ENCODE measurements at places on chromosomes 4 and X. TPM values are rescaled to one million over a fixed set of nuclear protein-coding genes. Genes with fewer than 3 reads are reported as not detected.

DNA sequence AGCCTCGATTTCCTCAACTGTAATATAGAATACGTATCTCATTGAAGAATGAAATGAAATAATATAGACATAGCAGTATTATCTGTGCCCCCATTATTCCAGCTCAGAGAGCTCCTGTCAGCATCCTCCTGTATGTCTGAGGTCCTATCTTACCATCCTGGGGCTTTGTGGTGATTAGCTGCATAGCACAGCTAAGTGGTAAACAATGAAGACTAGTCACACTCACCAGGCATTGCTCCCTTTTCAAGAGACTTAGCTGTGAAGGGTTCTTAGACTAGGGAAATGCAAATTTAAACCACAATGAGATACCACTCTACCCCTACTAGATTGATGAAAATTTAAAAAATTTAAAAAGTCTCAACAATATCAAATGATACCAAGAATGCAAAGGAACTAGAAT is 172.9 kb downstream of the SLC39A8 start:
- no peak for DNase-seq
- H3K4me3 ChIP-seq, result no peak overlapping the region
- H3K27ac ChIP-seq, result no peak overlapping the region
- no peaks in the 10 kb centered on the region for H3K4me1 ChIP-seq
- H3K36me3 ChIP-seq, result no peaks in the 10 kb centered on the region

DNA sequence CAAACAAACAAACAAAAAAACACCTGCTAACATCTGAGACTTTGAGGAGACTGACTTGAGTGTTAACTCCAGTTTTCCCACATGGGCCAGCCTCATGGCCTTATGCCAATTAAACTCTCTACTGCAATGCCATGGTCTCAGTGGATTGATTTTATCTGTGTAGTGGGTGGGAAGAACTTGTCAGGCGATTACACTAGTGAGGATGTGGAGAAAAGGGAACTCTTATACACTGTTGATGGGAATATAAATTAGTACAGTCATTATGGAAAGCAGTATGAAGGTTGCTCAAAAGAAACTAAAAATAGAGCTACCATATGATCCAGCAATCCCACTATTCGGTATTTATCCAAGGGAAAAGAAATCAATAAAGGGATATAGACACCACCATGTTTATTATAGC is 12.8 kb upstream of the XIAP start:
- H3K36me3 ChIP-seq, result no peaks in the 10 kb centered on the region
- H3K27ac ChIP-seq, result no peak overlapping the region
- no peak for DNase-seq
- no peaks in the 10 kb centered on the region for H3K27me3 ChIP-seq
- H3K4me3 ChIP-seq, result no peak overlapping the region

GRCh38 chr4:7531640-7531994 is 96.9 kb upstream of the PSAPL1 start:
- no peak overlapping the region for H3K27ac ChIP-seq
- H3K27me3 ChIP-seq, result no peaks in the 10 kb centered on the region
- no peaks in the 10 kb centered on the region for H3K36me3 ChIP-seq
- H3K4me3 ChIP-seq, result no peak overlapping the region

GRCh38 chr4:18684932-18685331 is 663.4 kb upstream of the LCORL start:
- no peaks in the 10 kb centered on the region for H3K36me3 ChIP-seq
- H3K4me1 ChIP-seq, result no peaks in the 10 kb centered on the region

Gene SLC6A14
- not detected for polyA plus RNA-seq

- no peaks in the 10 kb centered on the region for H3K4me1 ChIP-seq
- no peak for DNase-seq
- no peaks in the 10 kb centered on the region for H3K36me3 ChIP-seq
- H3K4me3 ChIP-seq, result no peak overlapping the region
- no peaks in the 10 kb centered on the region for H3K27me3 ChIP-seq
These were observed 4.4 kb upstream of the PGM2 start for GRCh38 chr4:37821953-37822605.

DNA sequence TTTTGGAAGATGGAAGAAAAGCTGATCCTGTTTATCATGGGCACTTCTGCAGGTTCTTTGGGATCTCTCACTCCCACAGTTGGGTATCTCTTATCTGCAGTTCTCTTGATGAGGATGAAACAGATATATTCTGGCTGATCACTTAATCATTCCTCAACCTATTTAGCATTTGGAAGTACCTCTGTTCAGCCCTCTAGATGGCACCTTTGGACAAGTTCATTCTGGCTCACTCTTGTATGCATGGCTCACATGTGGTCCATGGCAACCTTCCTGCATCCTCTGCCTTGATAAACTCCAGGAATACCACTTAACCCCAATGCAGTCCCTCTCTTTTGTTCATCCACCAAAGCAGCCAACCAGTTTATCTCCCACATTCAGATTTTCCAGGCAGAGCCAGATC is 74.2 kb downstream of the SMARCA5 start:
- H3K4me1 ChIP-seq, result no peaks in the 10 kb centered on the region
- no peaks in the 10 kb centered on the region for H3K27me3 ChIP-seq
- no peak overlapping the region for H3K27ac ChIP-seq

DNA sequence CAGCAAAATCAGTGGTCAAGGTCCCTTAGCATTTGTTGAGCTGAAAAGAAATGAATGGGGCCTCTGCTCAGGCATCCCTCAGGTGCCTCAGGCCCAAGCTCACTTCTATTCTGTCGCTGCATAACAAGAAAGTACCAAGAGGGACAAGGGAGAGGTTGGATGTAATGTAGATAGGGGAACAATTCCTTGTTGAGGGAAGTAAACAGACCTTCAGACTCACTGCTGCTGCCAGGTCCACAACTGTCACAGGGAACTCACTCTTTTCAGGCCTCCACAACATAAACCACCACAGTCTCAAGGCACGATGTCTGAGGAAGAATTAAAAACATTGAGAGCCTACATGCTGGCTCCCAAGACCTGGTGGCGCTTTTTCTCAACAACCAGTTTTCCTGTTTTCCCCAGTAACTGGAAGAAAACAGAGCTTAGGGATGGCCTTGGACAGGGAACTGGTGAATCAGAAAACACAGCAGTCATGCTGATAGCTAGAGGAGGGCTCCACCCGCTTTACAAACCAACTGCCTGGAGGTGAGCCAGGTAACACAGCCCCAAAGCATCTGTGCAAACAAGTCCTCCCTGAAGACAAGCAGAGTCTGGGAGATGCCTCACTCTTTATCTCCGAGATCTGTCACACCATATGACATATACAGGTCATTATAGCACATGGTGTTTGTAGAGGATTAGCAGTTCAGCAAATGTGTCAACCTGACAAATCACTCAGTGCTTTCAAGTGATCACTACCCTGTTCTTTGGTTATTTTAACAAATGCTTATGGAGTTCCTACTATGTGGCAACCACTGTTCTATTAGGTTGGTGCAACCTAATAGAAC is 14.3 kb upstream of the AWAT1 start:
- no peaks in the 10 kb centered on the region for H3K36me3 ChIP-seq
- no peak for DNase-seq
- no peaks in the 10 kb centered on the region for H3K27me3 ChIP-seq
- H3K4me1 ChIP-seq, result no peaks in the 10 kb centered on the region
- no peak overlapping the region for H3K27ac ChIP-seq
- H3K4me3 ChIP-seq, result no peak overlapping the region

Gene VSIG4
- polyA plus RNA-seq, result not detected

Gene BDH2
- 95.4 TPM for polyA plus RNA-seq

GRCh38 chr4:184674011-184674410 is 24.5 kb downstream of the PRIMPOL start:
- no peaks in the 10 kb centered on the region for H3K27me3 ChIP-seq
- H3K36me3 ChIP-seq, result peaks cover 16% of the 10 kb centered on the region
